ENCODE measurements at places on chromosomes 1 and 21. TPM values are rescaled to one million over a fixed set of nuclear protein-coding genes. Genes with fewer than 3 reads are reported as not detected.

Gene CNR2
- not detected for total RNA-seq

Gene HSF2BP
- total RNA-seq: 1.6 TPM

Gene CYP4Z1
- total RNA-seq: not detected

Gene PARS2
- total RNA-seq: 3.8 TPM

Gene KCNE1
- not detected for total RNA-seq

Gene LYPD8
- total RNA-seq: 0.21 TPM

Gene SH3BGRL3
- total RNA-seq: 116 TPM

Gene ZNF691
- 5.8 TPM for total RNA-seq

Gene SPOCD1
- 7.8 TPM for total RNA-seq

Gene SELENBP1
- 5.7 TPM for total RNA-seq

Gene GJA9
- total RNA-seq: not detected

Gene CYB5RL
- 2.4 TPM for total RNA-seq

Gene TRMT1L
- 12.8 TPM for total RNA-seq

Gene FMOD
- not detected for total RNA-seq

Gene RAP1GAP
- 12.0 TPM for total RNA-seq

Gene LGR6
- 0.74 TPM for total RNA-seq

Gene STUM
- total RNA-seq: not detected

Gene KCNA2
- total RNA-seq: 0.06 TPM

Gene EVA1C
- total RNA-seq: 39.8 TPM

Gene NCDN
- 18.5 TPM for total RNA-seq

Gene PTGS2
- 9.0 TPM for total RNA-seq

Gene CD1C
- not detected for total RNA-seq

Gene OR13G1
- total RNA-seq: not detected

Gene PLA2G2F
- not detected for total RNA-seq

Gene TNNI3K
- total RNA-seq: not detected

Gene HTR6
- total RNA-seq: 0.22 TPM

Gene MXRA8
- 0.32 TPM for total RNA-seq

Gene PTPN14
- 5.5 TPM for total RNA-seq

Gene CHTOP
- 76.1 TPM for total RNA-seq

Gene COL8A2
- total RNA-seq: 0.12 TPM

Gene SF3B4
- total RNA-seq: 136 TPM

Gene NIPAL3
- 7.9 TPM for total RNA-seq

Gene TRAPPC10
- total RNA-seq: 16.6 TPM

Gene OR6N1
- total RNA-seq: not detected

Gene DMRTB1
- total RNA-seq: not detected

Gene TIE1
- not detected for total RNA-seq

Gene PRMT2
- 52.3 TPM for total RNA-seq

Gene ASAP3
- 3.9 TPM for total RNA-seq

Gene BSND
- total RNA-seq: not detected

Gene ABCA4
- 0.01 TPM for total RNA-seq

Gene PTAFR
- 0.23 TPM for total RNA-seq

Gene UTP25
- 9.6 TPM for total RNA-seq

Gene PGLYRP4
- total RNA-seq: not detected

Gene RHEX
- total RNA-seq: not detected

Gene SERINC2
- total RNA-seq: 25.3 TPM

Gene PCAT6
- total RNA-seq: 3.0 TPM

Gene VSIG8
- total RNA-seq: 0.07 TPM

Gene TINAGL1
- total RNA-seq: 0.69 TPM

Measured in A549 treated with RU486 at 1 μM for 4 hours (cell line).